ENCODE measurements at places on chromosomes 1 and 21.

GRCh38 chr1:66332548-66332901 is 201.4 kb upstream of the SGIP1 start:
- DNase-seq = no peak

- DNase-seq = no peak
These were observed 54.4 kb downstream of the TIAM1 start for GRCh38 chr21:31289702-31290101.

GRCh38 chr1:10803971-10804820 is 7.8 kb upstream of the CASZ1 start:
- no peak for DNase-seq

DNA sequence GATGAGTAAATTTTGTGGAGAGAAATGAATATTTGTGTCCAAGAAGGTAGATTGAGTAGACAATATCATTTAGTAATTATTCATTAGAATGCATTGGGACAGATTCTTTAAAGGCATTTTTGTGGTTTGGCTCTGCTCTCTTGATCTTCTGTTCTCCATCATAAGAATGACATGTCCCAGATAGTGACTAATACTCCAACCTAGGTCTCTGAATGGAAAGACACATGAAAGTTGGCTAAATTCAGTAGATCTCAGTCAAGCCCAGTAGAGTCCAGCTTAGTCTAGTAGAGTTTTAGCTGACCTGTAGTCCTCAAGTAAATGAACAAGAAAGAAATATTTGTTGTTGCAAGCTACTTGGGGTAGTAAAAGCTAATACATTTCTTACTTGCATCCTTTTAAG is 61.8 kb upstream of the DNAH14 start:
- DNase-seq = no peak

GRCh38 chr1:204075139-204075521 is 2.2 kb downstream of the SOX13 start:
- DNase-seq = peak; percentile 77

- DNase-seq = no peak
These were observed 95.0 kb downstream of the BEND5 start for GRCh38 chr1:48681476-48682305.

DNA sequence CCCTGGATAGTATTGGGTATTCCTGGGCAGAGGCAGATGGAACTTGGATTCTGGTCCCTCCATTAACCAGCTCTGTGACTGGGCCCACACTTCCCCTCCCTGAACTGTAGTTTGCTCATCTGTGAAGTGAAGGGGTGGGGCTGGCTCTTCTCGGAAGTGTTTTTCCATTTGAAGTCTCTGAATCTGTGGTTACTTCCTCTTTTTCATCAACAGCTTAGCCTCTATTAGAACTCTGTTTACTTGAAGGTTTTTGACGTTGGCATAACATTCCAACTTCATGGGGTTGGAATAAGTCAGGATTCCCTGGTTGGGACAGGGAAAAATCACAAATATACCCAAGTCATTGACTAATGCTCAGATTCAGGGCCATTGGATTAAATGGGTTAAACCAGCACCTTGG is 3.6 kb downstream of the KIAA0040 start:
- peak; percentile 56 for DNase-seq

DNA sequence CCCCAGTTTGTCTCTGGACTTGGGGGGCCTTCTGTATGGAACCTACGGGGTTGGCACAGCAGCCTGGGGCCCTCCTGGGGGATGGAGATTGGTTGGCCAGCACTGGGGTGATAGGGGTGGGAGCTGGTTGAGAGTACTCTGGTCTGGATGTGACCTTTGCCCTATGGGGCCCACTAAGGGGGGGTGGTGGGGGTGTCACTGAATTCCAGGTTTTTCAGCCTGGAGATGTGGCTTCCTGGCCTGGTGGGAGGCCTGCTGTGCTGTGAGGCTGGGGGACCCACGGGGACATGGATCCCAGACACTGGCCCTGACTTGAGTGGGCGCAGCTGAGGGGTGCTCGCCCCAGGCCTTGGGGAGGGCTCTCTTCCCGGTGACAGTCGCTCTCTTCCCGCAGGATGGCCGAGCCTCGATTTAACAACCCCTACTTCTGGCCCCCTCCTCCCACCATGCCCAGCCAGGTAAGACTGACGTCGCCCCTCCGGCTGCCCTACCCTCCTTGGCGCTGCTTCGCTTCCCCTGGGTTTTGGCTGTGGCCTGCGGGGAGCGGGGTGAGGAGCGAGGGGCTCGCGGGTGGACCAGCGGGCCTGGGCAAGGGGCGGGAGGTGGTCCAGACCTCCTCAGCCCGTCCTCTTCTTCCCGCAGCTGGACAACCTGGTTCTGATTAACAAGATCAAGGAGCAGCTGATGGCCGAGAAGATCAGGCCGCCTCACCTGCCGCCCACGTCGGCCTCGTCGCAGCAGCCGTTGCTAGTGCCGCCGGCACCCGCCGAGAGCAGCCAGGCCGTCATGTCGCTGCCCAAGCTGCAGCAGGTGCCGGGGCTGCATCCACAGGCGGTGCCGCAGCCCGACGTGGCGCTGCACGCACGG is 19.6 kb downstream of the ZNF362 start:
- DNase-seq = peak; percentile 14

GRCh38 chr1:156524481-156524869 is 23.9 kb upstream of the MEF2D start:
- DNase-seq = no peak

- no peak for DNase-seq
These were observed 32.4 kb downstream of the RUNX1 start for GRCh38 chr21:35016517-35017188.

DNA sequence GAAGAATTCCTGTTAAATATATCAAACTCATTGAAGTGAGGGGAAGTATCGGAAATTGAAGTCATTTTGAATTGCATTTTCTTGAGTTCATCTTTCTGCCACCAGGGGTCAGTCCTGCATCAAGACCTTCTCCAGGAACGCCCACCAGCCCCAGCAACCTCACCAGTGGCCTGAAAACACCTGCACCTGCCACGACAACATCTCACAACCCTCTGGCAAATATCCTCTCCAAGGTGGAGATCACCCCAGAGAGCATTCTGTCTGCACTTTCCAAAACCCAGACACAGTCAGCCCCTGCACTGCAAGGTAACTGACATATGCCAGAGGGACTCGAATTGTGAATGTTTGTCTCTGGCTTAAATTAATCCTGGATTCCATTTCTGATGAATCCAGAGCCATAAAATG is 22.8 kb upstream of the TARS2 start:
- peak; percentile 33 for DNase-seq

DNA sequence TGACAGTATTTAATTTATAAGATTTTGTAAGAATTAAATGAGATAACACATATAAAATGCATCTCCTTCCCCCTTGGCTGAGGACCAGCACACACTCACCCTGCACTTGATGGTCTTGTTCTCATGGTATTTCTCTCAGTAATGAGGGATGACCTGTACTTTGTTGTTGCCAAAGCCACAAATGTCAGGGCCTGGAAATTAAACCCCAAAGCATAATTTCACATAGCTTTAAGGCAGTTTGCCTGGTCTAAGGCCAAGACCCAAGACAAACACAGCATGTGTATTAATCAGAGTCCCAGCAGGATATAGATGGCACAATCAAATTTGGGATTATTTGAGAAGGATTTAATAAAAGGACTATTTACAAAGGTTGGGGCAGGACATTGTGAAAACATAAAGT is 48.6 kb upstream of the EPS15 start:
- no peak for DNase-seq

- no peak for DNase-seq
These were observed 1182.6 kb upstream of the B3GALT2 start for GRCh38 chr1:194369060-194369459.

DNA sequence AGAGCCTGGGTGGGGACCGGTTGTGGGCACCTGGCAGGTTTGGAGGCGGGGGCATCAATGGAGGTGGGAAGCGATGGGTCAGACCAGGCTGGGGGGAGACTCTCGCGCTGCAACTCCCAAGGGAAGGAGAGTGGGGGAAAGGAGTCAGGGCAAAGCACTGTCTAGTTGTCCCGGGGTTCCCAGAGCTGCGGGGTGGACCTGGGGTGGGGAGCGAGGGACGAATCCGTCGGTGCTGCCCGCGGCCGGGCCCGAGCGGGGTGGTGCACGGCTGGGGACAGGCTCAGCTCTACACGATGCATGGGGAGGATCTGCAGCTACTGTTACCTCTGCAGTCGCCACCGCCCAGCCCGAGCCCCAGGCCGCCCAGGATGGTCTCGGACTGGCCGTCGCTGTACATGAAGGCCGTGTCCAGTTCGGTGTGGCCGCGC is 427 bp downstream of the AKR7A2 start:
- no peak for DNase-seq

- no peak for DNase-seq
These were observed 4.7 kb downstream of the C1orf174 start for GRCh38 chr1:3895279-3895950.

Measured in tibial artery (tissue), 4 donors.